ENCODE measurements at places on chromosomes 4 and X.
A peak's percentile ranks its signal among the peaks of the same experiment; 100 is the strongest.

DNA sequence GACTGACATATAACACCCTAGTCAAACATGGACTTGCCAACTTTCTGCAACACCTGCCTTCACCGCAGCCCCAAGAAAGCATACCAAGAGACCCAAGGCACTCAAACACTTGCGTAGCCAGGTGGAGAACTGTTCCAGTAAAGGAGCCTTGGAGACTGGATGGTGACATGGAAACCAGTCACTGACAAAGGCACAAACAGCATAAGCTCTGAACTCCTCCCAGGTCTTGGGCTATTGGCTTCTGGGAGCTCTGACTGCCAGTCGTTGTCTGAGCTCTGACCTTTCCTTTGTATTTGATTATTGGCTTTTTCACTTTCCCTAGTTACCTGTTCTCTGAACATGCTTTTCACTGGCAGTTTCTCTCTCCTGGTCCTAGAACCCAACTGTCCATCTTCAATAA, 38.3 kb downstream of the ARAP2 start:
- H3K4me1 ChIP-seq: no peaks in the 10 kb centered on the region
- no peak for DNase-seq
- H3K27ac ChIP-seq: no peak overlapping the region
- H3K36me3 ChIP-seq: no peaks in the 10 kb centered on the region
- H3K27me3 ChIP-seq: no peaks in the 10 kb centered on the region
- H3K4me3 ChIP-seq: no peak overlapping the region

DNA sequence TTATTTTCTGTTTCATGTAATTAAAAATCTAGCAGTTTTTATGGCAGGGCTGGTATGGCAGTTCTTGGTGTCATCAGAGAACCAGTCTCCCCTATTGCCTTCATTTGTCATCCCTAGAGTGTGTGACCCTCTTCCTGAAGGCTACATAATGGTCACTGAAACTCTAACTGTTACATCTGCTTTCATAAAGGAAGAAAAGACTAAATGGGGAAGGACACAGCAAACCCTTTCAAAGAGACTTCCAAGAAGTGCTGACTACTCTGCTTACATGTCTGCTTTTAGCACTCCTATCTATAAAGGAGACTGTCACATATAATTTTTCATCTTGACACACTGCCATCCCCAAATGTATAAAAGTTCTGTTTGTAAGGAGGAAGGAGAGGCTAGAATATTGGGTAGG, 105.9 kb upstream of the DIAPH2 start:
- no peak overlapping the region for H3K4me3 ChIP-seq
- no peak for DNase-seq
- no peaks in the 10 kb centered on the region for H3K4me1 ChIP-seq
- H3K36me3 ChIP-seq: no peaks in the 10 kb centered on the region
- no peak overlapping the region for H3K27ac ChIP-seq

DNA sequence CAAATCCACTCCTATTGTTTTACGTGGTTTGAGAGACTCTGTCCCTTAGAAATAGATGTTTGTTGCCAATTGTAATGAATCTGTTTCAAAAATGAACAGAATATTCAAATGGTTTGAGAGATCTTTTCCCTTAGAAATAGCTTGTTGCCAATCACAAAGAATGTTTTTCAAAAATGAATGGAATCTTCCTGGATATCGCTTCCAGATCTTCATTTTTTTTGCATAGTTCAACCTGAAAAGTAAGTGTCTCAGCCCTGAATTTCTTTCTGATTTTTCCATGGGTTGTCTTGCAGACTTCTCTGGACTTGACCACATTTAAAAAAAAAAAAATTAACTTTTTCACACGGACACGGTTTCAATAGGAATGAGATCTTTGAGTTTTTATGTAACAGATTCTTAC, 22.7 kb downstream of the SHOX start:
- H3K27ac ChIP-seq: peak overlapping the region; percentile 92
- H3K4me3 ChIP-seq: peak overlapping the region; percentile 30
- no peak for DNase-seq
- H3K4me1 ChIP-seq: peaks cover 59% of the 10 kb centered on the region

DNA sequence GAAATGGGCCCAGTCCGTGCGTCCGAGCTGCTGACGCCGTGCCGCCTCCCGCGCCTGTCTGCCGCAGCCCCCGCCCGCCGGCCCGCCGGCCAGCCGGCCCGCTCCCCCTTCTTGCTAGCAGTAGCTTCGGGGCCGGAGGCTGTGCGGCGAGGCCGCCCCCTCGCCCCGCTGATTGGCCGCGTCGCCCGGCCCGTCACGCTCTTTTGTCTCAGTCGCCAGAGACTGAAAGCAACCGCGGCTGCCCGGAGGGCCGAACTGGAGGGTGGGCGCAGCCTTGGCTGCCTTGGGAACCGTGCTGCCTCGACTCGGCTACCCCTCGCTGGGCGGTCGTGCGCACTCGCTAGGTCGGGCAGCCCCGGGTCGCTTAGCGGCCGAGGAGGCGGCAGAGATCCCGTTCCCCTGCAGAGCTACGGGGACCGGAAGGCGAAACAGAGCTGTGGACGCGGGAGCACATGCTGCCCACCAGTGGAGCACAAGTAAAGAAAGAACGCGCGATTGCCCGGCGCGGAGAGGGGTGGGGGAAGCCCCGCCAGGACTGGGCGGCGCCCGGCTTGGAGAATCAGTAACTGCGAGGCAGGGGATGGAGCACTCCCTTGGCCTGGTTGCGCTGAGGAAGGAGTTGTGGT, at the start of gene ZCCHC18:
TSS of gene ZCCHC18 (plus strand) at position 198 of the 626 bp plus-strand sequence. CDS start 1,589 bp downstream, outside the sequence.
- no peak within 1 kb of the TSS for H3K27ac ChIP-seq
- peak; percentile 4 for DNase-seq
- peaks cover 6% of the 10 kb centered on the region for H3K27me3 ChIP-seq
- H3K4me3 ChIP-seq: peak within 1 kb of the TSS; percentile 88
- H3K36me3 ChIP-seq: no peaks in the 10 kb centered on the region
- no peaks in the 10 kb centered on the region for H3K4me1 ChIP-seq

DNA sequence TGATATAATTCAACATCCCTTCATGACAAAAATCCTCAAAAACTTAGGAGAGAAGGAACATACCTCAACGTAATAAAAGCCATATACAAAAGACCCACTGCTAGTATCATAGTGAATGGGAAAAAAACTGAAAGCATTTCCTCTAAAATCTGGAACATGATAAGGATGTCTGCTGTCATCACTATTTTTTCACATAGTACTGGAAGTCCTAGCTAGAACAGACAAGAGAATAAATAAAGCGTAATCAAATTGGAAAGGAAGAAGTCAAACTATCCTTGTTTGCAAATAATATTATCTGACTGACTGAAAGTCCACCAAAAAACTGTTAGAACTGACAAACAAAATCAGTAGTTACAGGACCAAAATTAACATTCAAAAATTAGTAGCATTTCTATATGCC, 985.4 kb upstream of the AGA start:
- no peak overlapping the region for H3K27ac ChIP-seq
- no peak overlapping the region for H3K4me3 ChIP-seq
- no peaks in the 10 kb centered on the region for H3K36me3 ChIP-seq
- DNase-seq: no peak
- H3K4me1 ChIP-seq: no peaks in the 10 kb centered on the region
- no peaks in the 10 kb centered on the region for H3K27me3 ChIP-seq

- H3K4me3 ChIP-seq: no peak overlapping the region
- no peak for DNase-seq
- H3K27me3 ChIP-seq: peaks cover 15% of the 10 kb centered on the region
- H3K36me3 ChIP-seq: peaks cover 34% of the 10 kb centered on the region
Measured at GRCh38 chr4:6576512-6576911, 1.5 kb downstream of the MAN2B2 start.

DNA sequence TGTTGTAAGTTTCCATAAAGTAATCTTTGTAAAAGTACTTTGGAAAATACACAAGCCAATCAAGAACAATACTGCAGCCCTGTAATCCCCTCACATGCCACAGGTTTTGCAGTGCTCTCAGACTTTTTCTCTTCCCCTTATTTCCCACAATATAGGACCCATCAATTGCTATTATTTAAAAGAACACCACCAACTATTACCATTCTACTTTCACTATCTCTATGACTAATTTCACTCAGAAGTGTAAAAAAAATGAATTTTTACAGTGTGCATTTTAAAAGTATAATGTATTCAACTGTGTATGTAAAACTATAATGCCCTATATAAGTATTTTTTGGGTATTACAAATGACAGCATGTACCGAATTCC, 1.7 kb downstream of the ATP8A1 start:
- H3K4me1 ChIP-seq: peaks cover 34% of the 10 kb centered on the region
- H3K4me3 ChIP-seq: 0 out of 2 replicates have a peak overlapping the region, but pooled peaks have one; percentile 85
- H3K27ac ChIP-seq: no peak overlapping the region
- no peak for DNase-seq

DNA sequence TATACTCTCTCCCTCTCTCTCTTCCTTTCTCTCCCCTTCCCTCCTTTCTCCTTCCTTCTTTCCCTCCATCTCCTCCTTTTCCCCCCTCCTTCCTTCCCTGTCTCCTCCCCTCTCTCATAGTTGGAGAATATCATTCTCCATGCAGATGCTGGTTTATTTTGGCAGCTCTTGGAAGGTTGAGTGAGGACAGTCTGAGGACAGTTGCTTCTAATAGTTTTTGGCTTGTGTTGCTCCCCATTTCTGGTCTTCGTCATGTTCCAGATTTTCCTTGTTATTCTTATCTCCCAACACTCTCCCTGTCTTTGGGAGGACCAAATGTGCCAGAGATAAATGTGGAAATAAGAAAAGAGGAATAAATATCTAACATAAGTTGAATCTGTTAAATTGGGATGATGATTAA, 263.0 kb downstream of the FRMPD4 start:
- no peak for DNase-seq
- H3K4me3 ChIP-seq: no peak overlapping the region
- no peak overlapping the region for H3K27ac ChIP-seq

GRCh38 chr4:139876337-139876941, 210.8 kb downstream of the MGST2 start:
- no peak overlapping the region for H3K27ac ChIP-seq
- peaks cover 2% of the 10 kb centered on the region for H3K27me3 ChIP-seq
- DNase-seq: no peak
- peaks cover 13% of the 10 kb centered on the region for H3K36me3 ChIP-seq
- H3K4me1 ChIP-seq: peaks cover 24% of the 10 kb centered on the region
- H3K4me3 ChIP-seq: no peak overlapping the region

GRCh38 chr4:152961014-152961772, 25.1 kb downstream of the FHDC1 start:
- no peak overlapping the region for H3K27ac ChIP-seq
- peaks cover 16% of the 10 kb centered on the region for H3K4me1 ChIP-seq
- no peak overlapping the region for H3K4me3 ChIP-seq
- no peaks in the 10 kb centered on the region for H3K36me3 ChIP-seq
- H3K27me3 ChIP-seq: no peaks in the 10 kb centered on the region
- no peak for DNase-seq

- H3K4me3 ChIP-seq: no peak overlapping the region
- H3K27me3 ChIP-seq: peaks cover 22% of the 10 kb centered on the region
- DNase-seq: peak; percentile 52
- no peaks in the 10 kb centered on the region for H3K36me3 ChIP-seq
- no peaks in the 10 kb centered on the region for H3K4me1 ChIP-seq
Measured at GRCh38 chr4:146545102-146545501, 23.4 kb upstream of the SLC10A7 start.

- no peak within 1 kb of the TSS for H3K27ac ChIP-seq
- no peaks in the 10 kb centered on the region for H3K4me1 ChIP-seq
- DNase-seq: no peak
- H3K27me3 ChIP-seq: no peaks in the 10 kb centered on the region
Measured at GRCh38 chr4:174828845-174829701, at the start of gene GLRA3. Gene GLRA3 (minus strand): TSS chr4:174829247. CDS start chr4:174828811, 436 bp downstream.

- peaks cover 7% of the 10 kb centered on the region for H3K27me3 ChIP-seq
- DNase-seq: peak; percentile 70
- H3K27ac ChIP-seq: peak overlapping the region; percentile 85
Measured at GRCh38 chr4:183349673-183350072, 27.4 kb upstream of the CLDN24 start.

DNA sequence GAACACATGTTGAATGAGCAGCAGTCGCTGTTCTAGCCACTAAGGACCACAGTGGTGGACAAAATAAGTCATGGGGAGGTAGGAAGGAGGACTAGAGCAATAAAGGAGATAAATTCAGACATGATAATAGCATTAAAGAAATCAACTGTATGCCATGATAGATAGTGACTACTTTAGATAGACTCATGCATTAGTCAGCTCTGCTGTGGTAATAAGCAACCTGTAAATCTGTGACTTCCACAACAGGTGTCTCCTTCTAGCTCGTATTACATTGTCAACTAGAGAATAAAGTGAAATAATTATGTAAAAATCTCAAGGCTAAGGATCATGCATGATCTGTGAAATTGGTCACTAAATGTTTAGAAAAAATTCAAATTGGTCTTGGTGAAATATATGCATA, 77.9 kb downstream of the WWC2 start:
- no peak overlapping the region for H3K4me3 ChIP-seq
- H3K36me3 ChIP-seq: peaks cover 11% of the 10 kb centered on the region
- no peak overlapping the region for H3K27ac ChIP-seq

DNA sequence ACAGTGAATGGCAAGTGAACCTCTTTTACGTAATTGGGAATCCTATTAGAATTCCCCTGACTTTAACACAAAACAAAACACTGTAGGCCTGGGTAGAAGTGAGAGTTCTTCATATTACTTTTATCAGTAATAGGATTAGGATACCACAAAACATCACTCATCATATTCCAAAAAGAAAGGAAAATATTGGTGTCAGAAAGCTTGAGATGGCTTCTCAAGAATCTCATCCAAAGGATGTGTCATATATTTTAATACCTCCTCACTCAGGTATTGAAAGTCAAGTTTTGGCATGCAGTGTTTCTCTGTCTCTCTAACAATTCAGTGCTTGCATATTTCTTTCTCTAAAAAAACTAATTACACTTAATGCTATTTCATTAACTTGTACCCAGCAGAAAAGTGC, 173.2 kb downstream of the PDGFC start:
- H3K36me3 ChIP-seq: peaks cover 28% of the 10 kb centered on the region
- no peak overlapping the region for H3K4me3 ChIP-seq
- H3K4me1 ChIP-seq: peaks cover 82% of the 10 kb centered on the region
- peak overlapping the region; percentile 55 for H3K27ac ChIP-seq
- no peaks in the 10 kb centered on the region for H3K27me3 ChIP-seq

DNA sequence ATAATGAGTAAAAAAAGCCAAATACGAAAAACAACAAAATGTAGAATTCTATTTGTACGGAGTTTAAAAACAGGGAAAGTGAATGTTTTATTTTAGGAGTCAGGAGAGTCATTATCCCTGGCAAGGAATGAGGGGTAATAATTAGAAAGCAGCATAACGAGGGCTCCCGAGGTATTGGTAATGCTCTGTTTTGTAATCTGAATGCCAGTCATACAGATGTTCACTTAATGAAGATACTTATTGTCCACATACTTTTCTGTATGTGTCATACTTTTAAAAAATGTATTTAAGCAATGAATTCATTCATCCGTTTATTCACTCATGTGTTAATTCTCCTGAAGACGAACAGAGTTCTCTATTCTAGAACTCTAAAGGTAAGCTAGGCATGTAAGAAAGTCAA, 87.8 kb upstream of the BMP2K start:
- H3K4me1 ChIP-seq: peaks cover 61% of the 10 kb centered on the region
- no peak for DNase-seq
- no peaks in the 10 kb centered on the region for H3K27me3 ChIP-seq
- H3K27ac ChIP-seq: no peak overlapping the region
- no peaks in the 10 kb centered on the region for H3K36me3 ChIP-seq
